ENCODE measurements at places on chromosomes 2 and 18. TPM values are rescaled to one million over a fixed set of nuclear protein-coding genes. Genes with fewer than 3 reads are reported as not detected.

Gene KLHL14
- not detected for total RNA-seq

Gene FAM110C
- 2.1 TPM for total RNA-seq

Gene KRTCAP3
- total RNA-seq: 6.4 TPM

Gene ABCG5
- total RNA-seq: not detected

Gene NPPC
- total RNA-seq: not detected

Gene TRABD2A
- total RNA-seq: 32.4 TPM

Gene COL5A2
- 1.0 TPM for total RNA-seq

Gene STON1
- 2.4 TPM for total RNA-seq

Gene AQP12A
- total RNA-seq: not detected

Gene RAB6D
- not detected for total RNA-seq

Gene PNO1
- 10.5 TPM for total RNA-seq

Gene VAMP8
- 124 TPM for total RNA-seq

Gene MATN3
- total RNA-seq: not detected

Gene DYNAP
- total RNA-seq: not detected

Gene CELF4
- not detected for total RNA-seq

Gene GPR39
- not detected for total RNA-seq

Gene RIT2
- not detected for total RNA-seq

Gene GCG
- not detected for total RNA-seq

Gene SCYGR4
- not detected for total RNA-seq

Gene ANKRD62
- total RNA-seq: not detected

Gene VSNL1
- total RNA-seq: not detected

Gene EPHA4
- 0.91 TPM for total RNA-seq

Gene TUBA4A
- total RNA-seq: 337 TPM

Gene GALNT13
- not detected for total RNA-seq

Gene MEP1B
- total RNA-seq: 0.20 TPM

Gene SPDYA
- total RNA-seq: 1.6 TPM

Gene C2orf66
- total RNA-seq: 0.16 TPM

Gene CFAP65
- total RNA-seq: not detected
